ENCODE measurements at places on chromosomes 12 and 14. TPM values are rescaled to one million over a fixed set of nuclear protein-coding genes. Genes with fewer than 3 reads are reported as not detected.

GARIN6 gene
- not detected for total RNA-seq

UNC79 gene
- total RNA-seq: 0.02 TPM

ARHGAP9 gene
- not detected for total RNA-seq

SLCO1B1 gene
- total RNA-seq: not detected

KRT79 gene
- total RNA-seq: not detected

ST8SIA1 gene
- 8.9 TPM for total RNA-seq

C12orf60 gene
- total RNA-seq: 2.8 TPM

OVCH1 gene
- total RNA-seq: not detected

- DNase-seq: no peak
Observed at GRCh38 chr12:63787306-63787705, 7.6 kb downstream of the RXYLT1 start.

GRCh38 chr12:120115066-120115465, 1.5 kb downstream of the RAB35 start:
- DNase-seq: no peak

DNA sequence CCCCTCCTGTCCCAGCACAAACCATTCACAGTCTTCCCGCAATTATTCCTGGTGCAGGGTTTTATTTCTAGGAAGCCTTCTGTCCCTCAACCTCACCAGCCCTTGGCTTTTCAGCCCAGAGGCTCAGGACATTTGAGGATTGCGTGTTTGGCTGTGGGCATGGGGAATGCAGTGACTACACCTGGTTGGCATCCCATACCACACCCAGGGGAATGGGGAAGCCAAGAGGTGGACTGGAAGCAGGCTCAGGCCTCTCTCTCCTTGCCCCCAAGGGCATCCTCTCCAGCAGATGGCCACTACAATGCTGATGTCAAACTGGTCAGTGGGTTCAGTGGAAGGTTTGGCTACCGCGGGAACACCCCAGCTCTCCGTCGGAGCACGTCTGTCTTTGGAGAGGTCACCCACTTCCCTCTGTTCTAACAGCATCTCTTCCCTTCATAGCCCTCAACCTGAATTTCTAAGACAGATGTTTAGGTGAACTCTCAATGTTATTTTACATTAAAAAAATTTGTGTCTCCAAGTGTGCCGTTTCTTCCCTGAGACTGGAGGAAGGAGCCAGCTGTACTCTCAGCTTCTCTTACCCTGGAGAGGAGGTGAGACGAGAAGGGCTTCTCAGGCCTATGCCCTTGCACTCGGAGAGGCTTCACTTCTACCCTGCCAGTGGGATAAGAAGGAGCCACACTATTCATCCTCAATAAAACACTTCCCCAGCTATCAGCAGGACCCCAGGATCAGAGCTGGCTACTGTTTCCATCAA, 35.5 kb downstream of the DCAF4 start:
- peak; percentile 50 for DNase-seq

GRCh38 chr12:78683031-78683430, 181.5 kb upstream of the SYT1 start:
- no peak for DNase-seq

- DNase-seq: no peak
Observed at GRCh38 chr12:32181498-32182175, 75.0 kb downstream of the BICD1 start.

- DNase-seq: no peak
Observed at GRCh38 chr14:74918380-74918779, 4.7 kb downstream of the RPS6KL1 start.

GRCh38 chr14:102417001-102417431, 54.3 kb downstream of the TECPR2 start:
- DNase-seq: no peak

GRCh38 chr12:132398386-132398991, 69.1 kb upstream of the GALNT9 start:
- DNase-seq: no peak

GRCh38 chr14:22564463-22564862, 24.6 kb downstream of the DAD1 start:
- no peak for DNase-seq

- DNase-seq: no peak
Observed at GRCh38 chr12:132366341-132366861, 37.0 kb upstream of the GALNT9 start.

- DNase-seq: no peak
Observed at GRCh38 chr14:89757313-89757939, 197.1 kb downstream of the EFCAB11 start.

GRCh38 chr12:76236640-76237039, 111.6 kb downstream of the BBS10 start:
- DNase-seq: no peak

DNA sequence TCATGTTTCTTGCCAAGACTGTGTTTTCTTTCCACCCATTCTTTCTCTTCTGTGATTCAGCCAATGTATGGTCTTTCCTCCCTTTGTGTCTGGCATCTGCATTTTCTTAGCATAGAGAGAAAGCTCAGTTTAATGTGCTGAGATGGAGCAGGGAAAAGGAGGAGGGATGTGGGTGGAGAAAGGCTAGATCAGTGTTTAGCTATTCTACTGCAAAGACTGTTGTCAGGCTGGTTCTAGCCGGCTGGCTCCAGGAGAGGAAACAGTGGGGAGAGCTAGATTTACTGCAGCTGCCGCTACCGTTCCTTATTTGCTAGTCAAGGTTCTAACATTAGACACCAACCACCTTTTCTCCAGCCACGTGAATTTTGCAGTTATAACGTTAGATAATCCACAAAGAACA, 5.2 kb upstream of the RIMKLB start:
- peak; percentile 66 for DNase-seq

DNA sequence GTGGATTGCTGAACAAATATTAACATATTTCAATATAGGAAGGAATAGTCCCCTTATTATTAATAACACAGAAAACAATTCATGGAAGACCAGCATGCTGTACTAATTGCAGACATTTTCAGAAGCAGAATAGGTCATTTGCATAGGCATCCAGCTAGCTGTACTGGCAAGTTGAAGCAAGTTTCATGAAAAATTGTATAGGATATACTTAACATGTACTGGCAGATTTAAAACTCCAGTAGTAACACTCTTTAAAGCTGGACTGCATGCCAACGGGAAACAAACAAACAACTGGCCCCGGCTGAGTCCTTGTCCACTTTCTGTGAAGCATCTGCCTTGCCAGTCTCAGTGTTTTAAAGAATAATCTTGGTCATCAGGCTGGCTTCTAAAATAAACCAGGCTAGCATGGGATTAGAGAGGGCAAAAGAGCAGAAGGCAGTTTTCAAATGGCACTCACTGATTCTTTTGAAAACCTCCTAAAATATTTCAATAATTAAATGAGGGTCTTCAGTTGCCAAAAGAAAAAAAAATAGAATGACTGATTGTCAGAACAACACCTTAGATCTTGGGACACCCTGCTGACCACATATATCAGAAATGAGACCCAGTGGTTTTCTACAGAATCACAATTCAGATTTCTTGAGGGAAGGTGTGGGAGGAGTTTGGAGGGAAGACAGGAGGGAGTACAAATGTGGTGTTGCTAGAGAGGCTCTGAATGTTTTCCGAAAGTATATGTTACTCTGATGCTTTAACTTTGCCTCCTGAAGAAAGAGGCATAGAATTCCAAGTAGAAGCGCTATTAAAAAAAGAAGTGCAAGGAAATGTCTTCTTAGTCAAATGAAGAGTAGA, 122.5 kb upstream of the KRAS start:
- DNase-seq: no peak

DNA sequence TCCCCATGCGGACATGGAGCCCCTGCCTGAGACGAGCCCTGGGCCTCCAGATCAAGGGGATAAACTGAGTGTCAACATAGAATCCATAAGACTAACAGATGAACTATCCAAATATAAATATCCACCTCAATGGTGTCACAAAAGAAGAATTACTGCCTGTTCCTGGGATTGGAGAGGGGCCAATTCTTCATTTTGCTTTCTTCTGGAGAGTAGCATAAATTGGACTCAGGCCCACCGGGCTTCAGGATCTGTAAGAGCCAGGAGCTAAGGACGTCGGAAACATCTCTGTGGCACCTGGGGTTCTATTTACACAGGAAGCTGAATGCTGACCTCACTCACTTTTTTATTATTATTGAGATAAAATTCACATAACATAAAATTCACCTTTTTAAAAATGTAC, 408.2 kb upstream of the CCDC196 start:
- DNase-seq: no peak

GRCh38 chr12:41205070-41205709, 17.1 kb downstream of the PDZRN4 start:
- DNase-seq: peak; percentile 69

- no peak for DNase-seq
Observed at GRCh38 chr14:97848317-97848980, 1051.3 kb downstream of the VRK1 start.

GRCh38 chr12:49346659-49347310, at the start of gene DNAJC22:
TSS of gene DNAJC22 (plus strand) at chr12:49346888. CDS start at chr12:49348873, 1,985 bp downstream.
- no peak for DNase-seq

DNA sequence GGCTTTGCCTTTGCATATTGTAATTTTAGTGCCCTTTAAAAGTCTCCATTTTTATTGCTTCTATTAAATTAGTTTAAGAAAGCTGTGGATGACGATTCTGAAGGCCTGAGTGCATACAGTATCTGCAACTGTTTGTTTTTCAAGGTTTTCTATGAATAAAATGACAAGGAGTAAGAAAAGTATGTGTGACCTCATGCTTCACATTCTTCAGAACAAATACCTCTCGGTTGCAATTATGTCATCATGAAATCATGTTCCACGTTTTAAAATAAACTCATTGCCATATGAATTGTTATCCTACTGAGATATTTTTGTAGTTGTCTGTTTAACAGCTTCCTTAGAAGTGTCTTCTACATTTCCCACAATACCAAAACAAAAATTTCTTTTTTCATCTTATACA, 374.6 kb downstream of the MDGA2 start:
- DNase-seq: no peak

DNA sequence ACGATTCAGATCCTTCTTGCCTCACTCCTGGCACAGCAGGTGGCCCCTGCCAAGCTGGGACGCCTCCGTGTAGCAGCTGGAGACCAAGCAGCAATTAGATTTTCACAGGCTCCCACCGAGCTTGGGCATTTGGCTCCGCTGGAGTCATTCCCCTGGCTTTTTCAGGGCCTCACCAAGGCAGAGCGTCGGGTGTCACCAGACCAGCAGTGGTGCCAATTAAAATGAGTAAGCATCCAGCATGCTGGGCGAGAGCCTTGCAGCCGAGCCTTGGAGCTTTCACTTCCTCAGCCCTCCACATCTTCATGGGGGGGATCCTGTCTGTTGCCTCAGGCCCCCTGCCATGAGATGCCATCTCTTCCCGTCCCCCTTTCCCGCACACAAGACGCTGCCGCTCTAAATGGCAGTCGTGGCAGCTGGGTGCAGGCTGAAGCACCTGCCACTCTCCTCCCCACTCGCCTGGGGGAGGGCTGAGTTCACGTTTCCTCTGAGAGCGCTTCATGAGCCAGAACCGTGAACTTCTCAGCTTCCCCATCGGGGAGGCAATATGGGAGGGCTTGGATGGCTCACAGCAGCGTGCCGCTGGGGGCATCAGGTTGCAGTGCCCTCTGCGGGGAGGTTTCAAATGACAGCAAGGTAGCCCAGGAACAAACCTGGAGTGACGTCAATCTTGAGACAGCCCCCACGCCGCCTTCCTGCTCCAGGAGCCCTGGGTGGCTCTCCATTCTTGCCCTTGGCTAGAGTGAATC, 11.7 kb downstream of the TPCN1 start:
- peak; percentile 59 for DNase-seq

DNA sequence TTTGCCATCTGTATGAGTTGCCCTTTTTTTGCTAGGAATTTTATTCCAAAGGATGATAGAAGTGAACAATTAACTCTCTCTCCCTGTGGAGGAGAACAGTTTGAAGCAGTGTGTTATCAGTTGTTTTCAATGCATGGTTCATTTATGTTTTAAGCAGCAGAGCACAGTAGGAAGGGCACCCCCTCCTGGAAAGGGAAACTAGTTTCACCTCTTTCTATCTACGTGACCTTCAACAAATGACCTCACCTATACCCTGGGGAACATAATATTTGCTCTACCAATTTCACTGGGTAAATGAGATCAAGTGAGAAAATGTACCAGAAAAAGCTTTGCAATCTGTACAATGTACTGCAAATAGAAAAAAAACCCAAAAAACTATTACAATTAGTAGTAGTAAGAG, 5.4 kb upstream of the DCP1B start:
- no peak for DNase-seq

DNA sequence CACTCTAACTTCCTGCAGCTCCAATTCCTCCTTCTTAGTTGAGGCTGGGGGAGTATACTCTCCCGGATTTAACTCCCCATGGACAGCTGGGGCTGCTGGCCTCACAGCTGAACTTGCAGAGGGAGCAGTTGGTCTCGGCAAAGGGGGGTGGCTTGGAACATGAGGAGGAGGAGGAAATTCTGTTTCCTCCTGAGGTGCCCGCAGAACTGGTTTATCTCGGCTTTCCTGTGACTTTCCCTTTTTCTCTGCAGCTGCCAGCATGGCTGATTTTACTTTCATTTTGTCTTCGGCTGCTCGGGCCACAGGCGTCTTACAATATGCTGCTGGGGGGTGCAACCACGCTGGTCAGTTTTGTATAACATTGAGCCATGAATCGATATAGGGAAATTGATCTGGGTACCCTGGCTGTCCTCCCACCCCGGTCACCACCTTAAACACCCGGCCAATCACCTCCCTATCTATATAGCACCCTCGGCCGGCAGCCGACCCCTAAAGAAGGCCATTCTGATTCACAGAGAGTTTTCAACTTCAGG, 1317.6 kb downstream of the TMEM121 start:
- DNase-seq: peak; percentile 27

DNA sequence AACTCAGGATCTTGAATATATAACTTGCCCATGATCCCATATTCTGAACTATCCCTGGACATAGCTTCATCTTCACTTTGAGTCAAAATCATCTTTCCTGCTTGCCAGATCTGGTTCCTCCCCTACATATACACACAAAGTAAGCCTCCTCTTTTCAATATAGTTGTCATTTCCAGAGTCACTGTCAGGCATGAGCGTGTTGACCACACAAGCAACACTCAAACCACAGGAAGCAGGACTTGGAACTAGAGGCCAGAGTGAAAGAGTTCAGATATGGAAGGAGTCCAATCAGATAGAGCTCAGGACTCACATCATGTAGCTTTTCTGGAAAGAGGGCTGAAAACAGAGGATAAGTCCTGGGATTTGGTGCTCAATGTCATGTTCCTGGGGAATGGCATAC, 1140.6 kb downstream of the BCL11B start:
- DNase-seq: peak; percentile 48

DNA sequence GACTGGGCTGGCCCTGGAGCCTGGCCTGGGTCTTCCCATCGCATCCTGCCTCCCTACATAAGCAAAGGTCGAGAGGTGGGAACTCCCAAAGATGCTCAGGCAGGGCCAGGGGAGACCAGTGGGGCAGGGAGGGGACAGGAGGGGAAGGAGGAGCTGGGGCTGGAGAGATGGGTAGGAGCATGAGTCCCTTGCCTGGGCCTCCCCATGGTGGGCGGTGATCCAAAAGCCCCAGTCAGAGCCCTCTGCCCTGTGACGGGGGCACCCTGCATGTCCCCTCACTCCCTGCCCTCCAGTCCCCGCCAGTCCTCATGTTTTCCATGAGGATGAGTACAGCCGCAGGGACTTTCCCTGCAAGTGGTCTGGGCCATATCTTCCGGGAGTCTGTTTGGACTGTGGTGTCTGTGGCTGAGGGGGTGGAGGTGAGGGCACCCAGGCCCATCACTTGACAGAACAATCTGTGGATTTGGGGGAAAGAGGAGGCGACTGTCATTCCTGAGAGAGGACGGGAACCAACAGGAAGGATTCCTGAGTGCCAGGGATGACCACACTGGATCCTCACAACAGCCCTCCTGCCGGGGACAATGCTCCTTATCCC, 9.3 kb downstream of the BDKRB2 start:
- DNase-seq: no peak

Data from H4 (cell line).